ENCODE measurements at places on chromosomes 7 and 10.

DNA sequence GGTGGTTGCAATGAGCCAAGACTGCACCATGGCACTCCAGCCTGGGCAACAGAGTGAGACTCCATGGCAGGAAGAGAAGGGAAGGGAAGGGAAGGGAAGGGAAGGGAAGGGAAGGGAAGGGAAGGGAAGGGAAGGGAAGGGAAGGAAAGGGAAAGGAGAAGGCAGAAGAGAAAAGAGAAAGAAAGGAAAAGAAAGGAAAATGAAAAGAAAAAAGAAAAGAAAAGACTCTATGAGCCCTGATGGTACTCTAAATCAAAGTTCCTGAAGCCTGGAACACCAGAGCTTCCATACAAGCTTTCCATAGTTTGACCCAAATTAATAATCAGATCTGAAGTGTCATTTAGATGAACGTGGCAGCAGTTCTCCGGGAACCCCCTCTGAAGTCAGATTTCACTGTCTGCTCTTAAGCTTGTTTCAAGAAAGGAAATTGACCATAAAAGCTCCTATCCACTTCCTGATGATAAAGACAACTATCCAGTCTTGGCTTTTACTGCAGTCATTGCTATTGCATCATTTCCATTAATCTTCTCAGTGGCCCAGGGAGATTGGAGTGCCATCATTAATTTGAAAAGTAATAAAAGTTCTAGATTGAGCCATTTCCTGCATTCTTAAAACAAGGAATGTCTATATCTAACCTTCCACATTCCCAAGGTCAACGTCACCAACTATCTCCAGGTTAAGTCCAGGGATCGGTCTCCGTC, 44.2 kb upstream of the FRMD4A start:
- DNase-seq, result no peak

GRCh38 chr7:130650611-130651120, 17.9 kb downstream of the COPG2 start:
- DNase-seq, result no peak

- peak; percentile 32 for DNase-seq
Measured at GRCh38 chr10:71623098-71623985, 96.2 kb downstream of the C10orf105 start.

DNA sequence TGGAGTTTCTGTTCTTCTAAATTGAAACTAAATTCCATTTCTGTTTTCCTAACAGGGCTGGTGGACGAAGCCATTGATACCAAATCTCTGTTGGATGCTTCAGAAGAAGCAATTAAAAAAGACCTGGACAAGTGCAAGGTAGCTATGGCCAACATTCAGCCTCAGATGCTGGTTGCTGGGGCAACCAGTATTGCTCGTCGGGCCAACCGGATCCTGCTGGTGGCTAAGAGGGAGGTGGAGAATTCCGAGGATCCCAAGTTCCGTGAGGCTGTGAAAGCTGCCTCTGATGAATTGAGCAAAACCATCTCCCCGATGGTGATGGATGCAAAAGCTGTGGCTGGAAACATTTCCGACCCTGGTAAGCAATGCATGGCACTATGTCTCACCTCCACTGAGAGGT, 45.6 kb downstream of the AP3M1 start:
- no peak for DNase-seq

DNA sequence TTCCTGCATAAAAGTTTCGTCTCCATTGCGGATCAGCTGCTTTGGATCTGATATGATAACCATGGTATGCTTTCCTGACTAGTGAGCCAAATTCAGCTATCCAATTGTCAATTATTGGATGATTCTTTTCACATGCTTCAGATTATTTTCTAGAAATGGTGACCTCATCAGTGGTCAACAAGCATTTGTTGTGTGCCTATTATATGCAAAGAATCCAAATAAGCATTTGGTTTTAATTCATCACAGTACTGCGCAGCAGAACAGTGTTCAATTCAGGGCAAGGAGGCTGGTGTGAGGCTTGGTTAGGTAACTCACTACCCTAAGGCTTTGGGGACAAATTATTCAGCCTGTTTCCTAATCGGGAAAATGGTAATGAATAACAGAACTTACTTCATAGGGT, 200.5 kb downstream of the SKAP2 start:
- no peak for DNase-seq

GRCh38 chr7:13821152-13821787, 168.2 kb downstream of the ETV1 start:
- DNase-seq, result no peak

DNA sequence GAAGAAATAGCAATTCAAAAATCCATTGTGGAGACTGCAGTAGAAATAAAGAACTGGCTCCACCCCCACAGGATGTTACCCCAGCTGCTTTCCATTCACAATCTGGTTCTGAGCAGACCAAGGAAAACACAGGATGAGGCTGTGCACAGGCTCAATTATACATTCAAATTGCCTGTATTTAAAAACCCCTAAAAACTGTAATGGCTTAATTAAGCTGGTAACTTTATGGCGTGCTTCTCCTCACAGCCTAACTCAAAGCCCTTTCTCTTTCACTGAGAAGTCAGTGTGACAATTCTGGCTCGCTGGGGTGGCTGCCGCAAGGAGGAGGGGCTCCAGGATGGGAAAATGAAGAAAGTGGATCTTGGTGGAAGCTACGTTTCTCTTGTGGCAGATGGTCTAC, 1191.1 kb downstream of the SORCS1 start:
- no peak for DNase-seq

GRCh38 chr7:5777932-5778331, 3.5 kb downstream of the RNF216 start:
- no peak for DNase-seq

DNA sequence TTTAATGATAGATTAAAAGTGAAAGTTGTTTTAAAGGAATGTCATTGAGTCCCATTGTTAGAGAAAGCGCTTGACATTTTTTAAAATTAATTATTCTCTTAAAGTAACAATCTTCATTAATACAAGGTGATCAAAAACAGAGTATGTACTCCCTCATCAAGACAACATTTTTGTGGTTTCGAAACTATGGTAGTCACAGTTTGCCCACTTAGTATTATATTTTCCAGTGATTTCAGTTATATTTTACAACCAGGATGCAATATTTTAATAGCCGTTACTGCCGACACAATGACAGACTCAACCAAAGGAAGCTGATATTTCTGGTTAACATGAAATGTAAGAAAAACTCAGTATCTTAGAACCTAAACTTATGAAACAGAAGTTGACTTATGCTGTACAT, 31.3 kb downstream of the MKX start:
- no peak for DNase-seq

- DNase-seq, result no peak
Measured at GRCh38 chr10:14158575-14158974, 172.1 kb downstream of the FRMD4A start.

GRCh38 chr7:107982918-107983389, 20.0 kb downstream of the LAMB1 start:
- DNase-seq, result no peak

- DNase-seq, result no peak
Measured at GRCh38 chr10:26291721-26292480, 75.3 kb downstream of the GAD2 start.

- peak; percentile 74 for DNase-seq
Measured at GRCh38 chr10:123582084-123582989, 83.8 kb upstream of the GPR26 start.

- no peak for DNase-seq
Measured at GRCh38 chr10:86356296-86356695, 10.3 kb downstream of the GRID1 start.

DNA sequence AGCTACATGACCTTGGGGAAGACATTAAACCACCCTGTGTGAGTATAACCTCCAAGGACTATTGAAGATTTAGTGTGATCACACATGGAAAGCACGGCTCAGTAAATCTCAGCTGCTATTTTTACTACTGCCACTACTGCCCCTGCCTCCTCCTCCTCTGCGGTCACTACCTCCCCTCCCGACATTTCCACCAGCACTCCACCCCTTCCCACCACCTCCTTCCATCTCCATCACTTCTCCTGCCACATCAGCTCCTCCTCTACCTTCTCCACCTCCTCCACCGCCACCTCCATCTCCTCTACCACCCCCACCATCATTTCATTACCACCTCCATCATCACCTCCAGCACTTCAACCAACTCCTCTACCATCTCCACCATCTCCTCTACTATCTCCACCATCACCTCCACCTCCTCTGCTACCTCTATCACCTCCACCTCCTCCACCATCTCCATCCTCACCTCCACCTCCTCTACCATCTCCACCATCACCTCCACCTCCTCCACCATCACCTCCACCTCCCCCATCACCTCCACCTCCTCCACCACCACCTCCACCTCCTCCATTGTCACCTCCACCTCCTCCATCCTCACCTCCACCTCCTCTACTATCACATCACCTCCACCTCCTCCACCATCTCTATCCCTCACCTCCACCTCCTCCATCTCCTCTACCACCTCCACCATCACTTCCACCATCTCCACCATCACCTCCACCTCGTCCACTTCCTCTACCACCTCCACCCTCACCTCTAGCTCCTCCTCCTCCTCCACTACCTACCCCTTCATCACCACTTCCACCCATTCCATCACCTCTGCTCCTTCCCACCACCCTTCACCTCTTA, 69.4 kb downstream of the GRB10 start:
- no peak for DNase-seq

GRCh38 chr7:127230192-127230925, 22.4 kb downstream of the GRM8 start:
- DNase-seq, result no peak

Data from activated CD8-positive, alpha-beta T cell treated with anti-CD3 and anti-CD28 coated beads, Interleukin-2, amount 10 ng/mL, durations not matched to agents 7 days and 5 days (primary cell).